ENCODE measurements at places on chromosomes 1 and 21.

DNA sequence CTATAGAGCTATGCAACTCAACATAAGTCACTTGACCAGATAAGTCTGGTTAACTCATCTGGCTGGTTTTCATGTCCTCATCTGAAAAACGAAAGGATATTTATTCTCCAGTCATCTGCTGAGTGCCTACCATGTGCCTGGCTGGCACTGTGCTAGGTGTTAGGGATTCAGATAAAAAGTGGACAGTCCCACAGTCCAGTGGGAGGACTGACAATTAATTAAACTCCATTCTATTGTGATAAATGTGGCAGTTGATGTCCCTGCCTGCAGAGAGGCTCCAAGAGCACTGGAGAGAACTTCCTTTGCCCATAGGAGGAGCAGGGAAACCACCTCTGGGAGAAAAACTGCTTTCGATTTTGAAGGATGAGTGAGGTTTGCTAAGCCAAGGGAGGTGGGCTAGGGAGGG is 5.4 kb downstream of the NUAK2 start:
- no peak for DNase-seq

- no peak for DNase-seq
These were observed 9.6 kb downstream of the CFAP45 start for GRCh38 chr1:159890390-159890789.

DNA sequence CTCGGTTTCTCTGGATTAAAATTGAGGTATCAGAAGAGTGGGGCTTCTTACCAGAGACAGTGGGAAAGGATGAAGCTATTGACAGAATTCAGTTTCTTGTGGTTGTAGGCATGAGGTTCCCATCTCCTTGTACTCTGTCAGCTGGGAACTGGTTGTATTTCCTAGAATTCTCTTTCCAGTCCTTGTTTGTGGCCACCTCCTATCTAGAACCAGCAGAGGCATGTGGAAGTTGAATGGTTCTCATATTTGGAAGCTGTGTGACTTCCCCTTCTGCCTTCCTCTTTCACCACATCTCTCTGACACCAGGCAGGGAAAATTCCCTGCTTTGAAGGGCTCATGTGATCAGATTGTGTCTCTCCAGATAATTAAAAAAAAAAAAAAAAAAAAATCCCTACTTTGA is 457.7 kb upstream of the ADAMTS5 start:
- no peak for DNase-seq

GRCh38 chr1:72366466-72366865 is 84.1 kb upstream of the NEGR1 start:
- DNase-seq = peak; percentile 90

GRCh38 chr1:2784854-2785630 is 16.5 kb downstream of the TTC34 start:
- no peak for DNase-seq

DNA sequence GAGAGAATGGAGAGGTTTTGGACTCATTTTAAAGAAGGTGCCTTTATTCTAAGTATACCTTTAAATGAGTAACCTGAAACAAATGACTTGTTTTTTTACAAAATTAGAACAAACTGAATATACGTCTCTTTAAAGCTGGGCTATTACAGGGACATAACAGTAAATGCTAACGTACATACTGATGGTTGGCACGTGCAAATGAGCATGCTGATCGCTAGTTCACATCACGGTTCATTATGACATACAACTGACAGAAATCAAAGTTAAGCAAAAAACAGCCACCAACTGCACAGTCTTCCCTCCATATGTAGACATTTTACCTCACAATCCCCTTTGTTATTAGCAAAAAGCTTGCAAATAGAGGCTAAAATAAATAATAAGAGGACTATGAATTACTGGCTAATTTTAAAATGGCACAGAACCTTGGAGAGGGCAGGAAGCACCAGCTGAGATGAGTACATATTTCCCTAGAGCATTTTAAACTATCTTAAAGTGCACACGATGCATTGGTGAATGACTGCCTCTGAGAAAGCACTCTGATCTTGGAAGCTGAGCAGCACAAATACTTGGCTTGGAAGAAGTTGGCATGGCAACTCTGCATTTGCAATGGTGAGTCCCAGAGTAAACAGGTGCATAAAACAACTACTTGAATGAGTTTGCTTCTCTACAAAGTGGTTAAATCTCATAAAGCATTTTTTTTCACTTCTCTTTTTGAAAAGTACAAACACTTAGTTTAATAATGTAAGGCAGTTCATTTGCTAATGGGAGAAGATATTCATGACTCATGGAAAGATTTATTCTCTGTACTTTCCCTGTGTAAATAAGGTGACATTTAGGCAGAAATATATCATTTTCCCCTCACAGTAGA is 204.7 kb downstream of the LHX8 start:
- DNase-seq = no peak

- DNase-seq = no peak
These were observed 65.8 kb downstream of the RHOU start for GRCh38 chr1:228801068-228801467.

DNA sequence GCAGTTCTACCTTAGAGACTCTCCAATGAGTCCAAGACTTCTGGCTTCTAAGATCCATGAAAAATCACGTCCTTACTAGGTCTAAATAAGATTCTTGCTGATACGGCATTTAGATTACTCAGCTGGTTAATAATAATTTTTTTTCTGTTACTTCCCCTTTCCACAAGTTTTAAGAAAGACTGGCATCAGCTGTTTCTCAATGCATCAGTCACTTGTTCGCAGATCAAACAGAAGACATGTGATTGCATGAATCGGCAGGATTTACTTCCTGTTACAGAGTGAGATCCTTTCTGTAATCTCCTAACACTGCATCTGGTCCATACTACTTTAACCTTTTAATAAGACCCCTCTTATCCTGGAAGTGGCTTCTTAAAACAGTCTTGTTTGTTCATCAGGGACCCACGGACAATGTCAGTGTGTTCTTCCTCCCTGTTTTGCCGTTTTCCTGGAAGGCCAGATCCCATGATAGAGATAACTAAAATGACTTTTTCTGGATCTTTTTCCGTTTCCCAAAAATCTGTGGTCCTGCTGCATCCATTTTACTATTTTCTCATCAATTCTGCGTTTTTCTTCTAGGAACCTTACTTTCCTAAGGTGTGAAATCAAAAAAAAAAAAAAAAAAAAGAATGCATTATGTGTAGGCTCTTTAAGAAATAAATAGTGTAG is 6.1 kb downstream of the NPL start:
- DNase-seq = peak; percentile 89

DNA sequence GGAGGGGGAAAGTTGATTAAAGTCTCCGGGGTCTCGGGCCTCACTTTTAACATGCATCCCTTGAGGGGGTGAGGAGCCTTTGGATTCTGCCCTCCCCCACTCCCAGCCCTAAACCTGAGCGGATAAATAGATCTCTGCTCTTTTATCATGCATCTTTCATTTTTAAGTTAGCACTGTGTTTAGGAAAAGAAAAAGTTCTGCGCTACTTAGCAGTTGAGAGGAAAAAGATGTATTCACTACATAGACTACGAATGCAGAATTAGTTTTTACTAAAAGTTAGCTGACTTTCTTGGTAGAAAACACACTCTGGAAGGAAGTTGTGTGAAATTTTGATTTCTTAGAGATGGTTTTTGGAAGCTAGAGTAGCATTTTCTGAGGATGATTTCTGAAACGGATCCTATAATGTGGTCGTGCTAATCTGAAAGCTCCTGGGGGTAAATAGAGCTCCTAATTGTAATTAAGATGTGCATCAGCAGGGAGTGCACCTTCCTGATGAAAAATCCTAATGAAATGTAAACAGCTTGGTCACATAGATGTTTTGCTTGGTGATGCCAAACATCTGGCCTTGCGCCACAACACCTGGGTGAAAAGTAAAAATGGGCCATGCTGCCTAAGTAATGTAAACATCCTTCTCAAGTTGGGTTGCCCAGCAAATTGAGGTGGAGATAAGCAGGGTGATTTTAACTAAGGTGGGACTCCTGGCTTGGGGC is 1.8 kb downstream of the ROR1 start:
- DNase-seq = no peak

GRCh38 chr1:155277902-155278688 is 832 bp downstream of the HCN3 start:
- peak; percentile 59 for DNase-seq

GRCh38 chr1:167486090-167486824 is 32.1 kb downstream of the CD247 start:
- DNase-seq = no peak

- no peak for DNase-seq
These were observed 13.9 kb downstream of the BSND start for GRCh38 chr1:55012661-55013060.

GRCh38 chr1:110083061-110083865 is 12.8 kb upstream of the ALX3 start:
- no peak for DNase-seq

DNA sequence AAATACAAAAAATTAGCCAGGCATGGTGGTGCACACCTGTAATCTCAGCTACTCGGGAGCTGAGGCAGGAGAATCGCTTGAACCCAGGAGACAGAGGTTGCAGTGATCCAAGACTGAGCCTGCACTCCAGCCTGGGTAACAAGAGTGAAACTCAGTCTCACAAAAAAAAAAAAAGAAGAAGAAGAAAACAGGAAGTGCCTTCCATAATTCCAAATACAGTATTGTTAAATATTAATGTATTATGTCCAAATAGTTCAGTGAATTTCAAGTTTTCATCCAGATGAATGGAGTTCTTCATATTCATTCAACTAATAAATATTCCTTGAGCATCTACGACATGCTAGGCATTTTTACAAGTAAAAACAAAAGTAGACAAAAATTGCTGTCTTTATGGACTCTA is 33.3 kb downstream of the PLEKHO1 start:
- DNase-seq = no peak

GRCh38 chr1:183195142-183195574 is 9.1 kb downstream of the LAMC2 start:
- DNase-seq = no peak

GRCh38 chr1:89201106-89201794 is 2.5 kb upstream of the GBP4 start:
- no peak for DNase-seq

- DNase-seq = no peak
These were observed 7.4 kb upstream of the DEGS1 start for GRCh38 chr1:224175617-224176016.

DNA sequence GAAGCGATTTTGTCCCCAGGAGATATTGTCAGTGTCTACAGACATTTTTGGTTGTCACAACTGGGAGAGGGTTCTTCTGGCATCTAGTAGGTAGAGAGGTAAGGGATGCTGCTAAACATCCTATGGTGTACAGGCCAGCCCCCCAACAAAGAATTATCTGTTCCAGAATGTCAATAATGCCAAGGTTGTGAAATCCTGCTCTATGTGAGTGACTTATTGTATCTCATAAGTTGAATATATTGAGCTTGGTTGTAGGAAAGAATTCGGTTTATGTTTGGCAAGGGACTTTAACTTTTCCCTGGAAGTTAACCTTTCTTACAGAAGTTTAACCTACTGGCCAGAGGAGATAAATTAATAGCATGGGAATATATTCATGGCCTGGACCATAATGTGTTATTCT is 52.6 kb upstream of the ANGPTL1 start:
- DNase-seq = no peak

GRCh38 chr1:207493212-207493611 is 2.7 kb upstream of the CR1 start:
- no peak for DNase-seq

DNA sequence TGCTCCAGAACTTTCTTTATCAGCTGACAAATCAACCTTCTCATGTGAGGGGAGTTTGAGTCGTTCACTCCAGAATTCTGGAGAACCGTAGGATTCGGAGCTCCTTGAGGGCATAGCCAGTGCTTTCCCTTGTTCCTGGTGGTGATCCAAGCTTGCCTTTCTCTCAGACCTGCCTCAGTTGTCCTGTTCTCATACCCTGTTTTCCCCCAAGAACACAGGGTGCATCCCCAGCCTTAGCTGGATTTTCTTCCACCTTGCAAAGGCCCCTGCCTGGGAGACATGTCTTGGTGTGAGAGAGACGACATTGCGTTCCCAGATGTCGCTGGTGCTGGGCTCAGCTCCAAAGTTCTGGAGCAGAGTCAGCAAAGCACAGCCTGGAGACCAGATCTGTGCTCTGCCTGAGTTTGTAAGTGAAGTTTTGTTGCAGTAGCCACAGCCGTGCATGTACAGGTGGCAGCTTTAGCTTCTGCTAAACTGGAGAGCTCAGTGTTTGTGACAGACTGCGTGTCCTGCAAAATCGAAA is 40.0 kb downstream of the ABCG1 start:
- no peak for DNase-seq

GRCh38 chr1:214403431-214403830 is 122.5 kb downstream of the SMYD2 start:
- no peak for DNase-seq

DNA sequence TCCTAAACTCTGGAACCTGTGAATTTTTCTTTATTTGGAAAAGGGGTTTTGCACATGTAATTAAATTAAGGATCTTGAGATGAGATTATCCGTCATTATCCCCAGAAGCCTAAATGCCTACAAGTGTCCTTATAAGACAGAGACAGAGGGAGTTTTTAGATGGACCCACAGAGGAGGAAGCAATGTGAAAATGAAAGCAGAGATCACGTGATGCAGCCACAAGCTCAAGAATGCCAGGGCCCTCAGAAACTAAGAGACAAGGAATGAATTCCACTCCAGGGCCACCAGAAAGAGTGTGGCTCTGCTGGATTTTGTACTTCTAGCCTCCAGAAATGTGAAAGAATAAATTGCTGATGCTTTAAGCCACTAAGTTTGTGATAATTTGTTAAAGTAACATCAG is 183.6 kb upstream of the UBE2U start:
- DNase-seq = no peak

GRCh38 chr1:36268981-36269380 is 37.2 kb upstream of the SH3D21 start:
- no peak for DNase-seq

GRCh38 chr1:116405241-116406135 is 32.4 kb downstream of the ATP1A1 start:
- DNase-seq = no peak

DNA sequence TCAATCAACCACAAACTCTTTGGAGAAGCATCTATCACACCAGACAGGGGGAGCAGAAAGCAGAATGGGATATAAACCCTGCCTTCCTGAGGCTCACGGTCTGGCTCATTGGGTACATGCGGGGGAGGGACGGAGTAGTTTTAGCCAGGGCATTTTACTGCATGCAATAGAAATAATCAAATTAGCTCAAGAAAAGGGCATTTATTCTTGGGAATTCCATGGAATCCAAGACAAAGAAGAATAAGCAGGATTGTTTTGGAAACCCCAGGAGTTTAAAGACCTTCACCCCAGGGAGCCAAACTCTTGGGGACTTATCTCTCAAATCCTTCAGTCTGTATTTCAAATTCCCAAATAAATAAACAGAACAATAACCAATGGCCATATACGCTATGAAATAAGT is 5.2 kb upstream of the KAZN start:
- DNase-seq = no peak

DNA sequence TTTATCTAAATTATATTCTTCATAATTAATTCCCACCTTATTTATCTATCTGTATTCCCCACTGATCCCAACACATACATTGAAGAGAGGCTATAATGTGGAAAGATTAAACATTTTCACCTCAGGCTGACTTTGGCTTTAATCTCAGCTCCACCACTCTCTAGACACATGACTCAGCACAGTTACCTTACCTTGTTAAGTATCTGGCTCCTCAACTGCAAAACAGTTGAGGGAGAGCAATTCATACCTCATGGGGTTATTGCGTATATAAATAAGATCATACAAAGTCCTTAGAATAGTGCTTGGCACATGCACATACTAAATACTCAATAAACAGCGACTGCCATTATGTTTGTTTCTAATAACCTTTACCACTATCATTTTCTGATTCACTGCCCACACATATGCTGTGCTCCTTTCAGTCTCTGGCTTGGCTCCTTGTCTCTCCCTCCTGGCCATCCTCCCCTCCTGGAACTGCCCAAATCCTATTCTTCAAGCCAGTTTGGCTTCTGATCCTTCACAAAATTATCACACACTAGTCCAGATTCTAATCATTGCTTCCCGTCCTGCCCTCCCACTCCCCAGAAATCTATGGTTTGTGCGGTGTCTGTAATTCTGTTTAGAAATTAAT is 50.1 kb downstream of the BCL9 start:
- DNase-seq = no peak
